ENCODE measurements at places on chromosomes 2 and 18.

- DNase-seq, result peak; percentile 5
Measured at GRCh38 chr2:188295067-188295685, 3.5 kb downstream of the GULP1 start.

DNA sequence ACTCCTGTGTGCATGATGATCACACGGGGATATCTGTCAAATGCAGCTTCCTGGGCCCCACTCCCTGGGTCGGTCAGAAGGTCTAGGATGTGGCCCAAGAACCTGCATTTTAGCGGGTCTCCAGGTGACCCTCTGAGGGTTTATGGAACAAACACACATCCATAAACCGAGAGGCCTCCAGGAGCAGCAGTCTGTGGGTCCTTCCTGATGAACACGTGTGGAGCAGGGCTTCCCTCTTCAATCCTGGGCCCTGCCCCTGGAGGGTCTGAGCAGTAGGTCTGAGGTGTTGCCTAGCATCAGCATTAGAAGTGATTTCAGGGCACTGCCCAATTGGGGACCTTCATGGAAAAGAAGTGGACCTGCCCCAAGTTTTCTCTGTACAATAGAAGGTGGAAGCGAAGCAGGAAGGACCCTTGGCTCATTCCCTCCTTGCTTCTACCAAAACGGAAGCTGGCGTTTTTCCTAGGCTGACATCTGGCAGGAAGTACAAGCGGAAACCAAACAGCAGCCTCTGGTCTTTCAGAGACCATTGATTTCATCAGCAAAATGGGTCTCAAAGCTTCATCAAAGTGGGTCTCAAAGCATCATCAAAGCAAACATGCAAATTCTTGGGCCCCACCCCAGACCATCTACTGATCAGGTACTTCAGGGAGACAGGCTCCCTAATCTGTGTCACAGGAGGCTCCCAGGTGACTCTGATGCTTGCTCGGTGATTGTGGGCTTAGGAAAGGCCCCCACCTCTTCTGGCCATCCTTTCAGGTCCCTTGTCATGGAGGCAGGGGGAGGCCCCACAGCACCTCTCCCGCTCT lies 30.7 kb downstream of the INO80C start:
- DNase-seq, result peak; percentile 37

DNA sequence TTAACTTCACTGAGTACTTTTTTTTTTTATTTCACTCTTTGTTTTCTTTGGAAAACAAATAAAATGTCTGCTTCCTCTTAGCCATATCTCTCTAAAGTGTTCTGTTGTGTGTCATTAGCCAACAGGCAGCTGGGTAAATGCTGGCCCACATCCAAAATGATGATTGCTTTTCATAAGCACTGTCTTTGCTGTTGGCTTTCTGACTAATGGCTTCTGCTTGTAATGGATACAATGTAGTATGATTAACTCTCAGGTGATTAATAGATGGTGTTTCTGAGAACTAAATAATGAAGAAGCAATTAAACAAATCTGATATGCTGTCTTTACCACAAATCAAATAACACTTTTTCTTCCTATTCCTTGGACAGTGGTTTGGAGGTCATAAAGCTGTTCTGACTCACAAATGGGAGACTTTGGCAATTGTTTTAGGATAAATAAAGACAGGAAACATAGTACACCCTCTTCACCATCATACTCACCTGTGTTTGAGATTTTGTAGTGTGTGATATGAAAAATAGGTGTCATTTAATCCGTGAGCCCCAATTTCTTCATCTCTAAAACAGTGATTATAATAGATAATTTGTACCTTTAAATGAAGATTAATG lies 888.4 kb downstream of the TSN start:
- DNase-seq, result peak; percentile 55

GRCh38 chr2:15772086-15772595 lies 168.2 kb upstream of the MYCN start:
- DNase-seq, result no peak

DNA sequence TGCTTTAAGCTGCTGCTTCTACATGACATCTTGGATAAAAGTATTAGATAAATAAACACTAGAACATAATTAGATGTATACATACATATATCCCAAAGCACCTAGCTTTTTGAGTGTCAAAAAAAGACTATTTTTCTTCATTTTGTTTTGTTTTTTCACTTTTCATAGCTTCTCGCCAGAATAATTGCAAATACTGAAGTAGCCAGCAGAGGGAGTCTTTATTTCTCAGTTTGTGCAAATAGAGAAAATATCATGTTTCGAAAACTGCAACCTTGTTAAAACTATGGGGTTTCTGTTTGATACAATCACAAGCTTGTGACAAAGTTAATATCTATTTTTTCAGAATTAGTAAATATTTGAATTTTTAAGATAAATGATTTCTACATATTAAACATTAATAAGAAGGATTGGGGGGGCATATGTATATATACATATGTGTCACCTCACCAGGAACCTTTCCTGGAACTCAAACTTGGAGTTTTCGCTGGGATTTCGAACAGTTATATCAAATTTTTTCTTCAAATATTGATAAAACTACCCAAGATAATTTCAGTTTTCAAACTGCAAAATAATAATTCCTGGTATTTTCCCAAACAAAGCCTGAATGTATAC lies 61.0 kb downstream of the GRB14 start:
- peak; percentile 62 for DNase-seq

GRCh38 chr2:182366628-182367027 lies 60.2 kb downstream of the PDE1A start:
- no peak for DNase-seq

GRCh38 chr2:11876436-11876835 lies 130.0 kb downstream of the LPIN1 start:
- DNase-seq, result no peak

DNA sequence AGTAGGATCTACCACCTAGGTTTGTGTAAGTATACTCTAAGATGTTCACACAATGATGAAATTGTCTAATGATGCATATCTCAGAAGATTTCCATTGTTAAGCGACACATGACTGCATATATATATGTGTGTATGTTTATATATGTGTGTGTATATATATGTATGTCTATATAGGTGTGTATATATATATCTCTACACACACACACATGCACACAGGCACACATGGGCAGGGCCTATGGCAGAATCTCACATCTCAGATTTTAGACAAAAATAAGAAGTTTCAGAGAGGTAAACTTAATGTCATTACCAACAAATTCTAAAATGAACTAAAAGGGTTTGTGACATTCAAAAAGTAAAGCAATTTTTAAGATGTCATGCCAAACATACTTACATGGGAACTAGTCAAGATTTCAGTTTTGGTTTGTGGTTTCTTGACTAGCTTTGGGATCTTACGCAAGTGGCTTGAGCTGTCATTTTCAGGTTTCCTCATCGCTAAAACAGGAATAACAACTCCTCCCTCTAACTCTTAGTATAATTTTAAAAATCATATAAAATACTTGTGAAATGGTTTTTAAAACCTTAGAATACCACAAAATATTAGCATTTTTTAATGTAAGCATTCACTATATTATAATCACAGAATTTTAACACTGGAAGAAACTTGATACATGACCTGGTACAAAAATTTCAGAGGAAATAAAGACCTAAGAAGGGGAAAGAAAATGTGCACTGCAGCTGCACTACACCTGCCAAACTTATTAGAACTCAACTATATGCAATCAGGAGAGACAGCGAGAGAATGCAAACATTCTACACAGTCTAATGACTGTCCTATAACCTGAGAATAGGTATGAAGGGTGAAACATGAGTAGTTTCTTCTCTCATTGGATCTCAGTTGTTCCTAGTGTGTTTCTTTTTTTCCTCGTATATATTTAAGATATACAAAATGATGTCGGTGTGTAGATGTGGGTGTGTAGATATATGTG lies 75.7 kb downstream of the TTC21B start:
- DNase-seq, result no peak

DNA sequence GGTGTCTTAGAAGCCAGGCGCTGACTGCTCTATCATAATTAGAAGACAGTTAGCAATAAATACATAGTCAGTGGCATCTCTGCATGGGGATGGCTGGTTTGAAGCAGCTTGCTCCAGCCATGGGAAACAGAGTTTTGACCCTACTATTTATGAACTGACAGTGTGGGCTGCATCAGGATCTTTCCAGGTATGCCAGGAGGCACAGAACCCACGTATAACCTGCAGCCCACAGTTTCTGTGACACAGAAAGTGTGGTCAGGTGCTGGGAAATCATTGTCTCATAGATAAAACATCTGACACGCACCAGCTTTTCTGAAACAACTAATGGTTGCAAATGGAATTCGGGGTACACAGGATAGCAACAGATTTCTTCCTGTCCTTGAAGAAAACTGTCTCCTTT lies 34.7 kb downstream of the INPP4A start:
- DNase-seq, result no peak

- DNase-seq, result no peak
Measured at GRCh38 chr2:169795181-169795580, 3.5 kb upstream of the SSB start.

DNA sequence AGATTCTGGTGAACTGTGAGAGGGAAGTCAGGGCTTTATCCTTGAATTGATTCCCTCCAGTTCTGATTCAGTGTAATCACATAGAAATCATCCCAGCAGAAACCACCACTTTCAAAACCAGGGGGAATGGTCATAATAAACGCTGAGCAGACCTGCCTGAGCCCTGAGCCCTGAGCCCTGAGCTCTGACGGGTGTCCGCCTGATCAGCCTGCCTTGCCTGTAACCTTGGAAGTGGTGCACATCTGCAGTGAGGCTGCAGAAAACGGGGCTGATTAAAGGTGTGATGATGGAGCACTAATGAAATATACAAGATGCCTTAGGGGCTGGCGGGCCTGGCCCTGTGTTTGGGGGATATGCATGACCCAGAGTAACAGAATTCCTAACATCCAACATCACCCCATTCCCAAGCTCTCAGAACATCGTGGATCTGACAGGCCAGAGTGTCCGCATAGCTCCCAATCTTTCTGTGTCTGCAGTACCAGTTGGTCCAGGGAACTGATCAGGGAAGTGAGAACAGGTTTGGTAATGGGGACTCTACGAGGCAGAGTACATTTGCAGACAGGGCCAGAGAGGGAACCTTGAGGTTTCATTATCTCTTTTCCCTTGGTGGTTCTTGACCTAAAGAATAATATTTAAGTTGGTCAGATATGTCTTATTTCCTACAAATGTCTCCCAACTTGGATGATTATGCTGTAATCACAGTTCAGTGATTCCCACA lies 37.8 kb downstream of the KCTD18 start:
- DNase-seq, result no peak

- DNase-seq, result peak; percentile 35
Measured at GRCh38 chr2:55729136-55729685, 35.6 kb upstream of the PNPT1 start.

- peak; percentile 50 for DNase-seq
Measured at GRCh38 chr2:227853204-227853629, 18.2 kb upstream of the DAW1 start.

- DNase-seq, result no peak
Measured at GRCh38 chr2:42232024-42232423, 62.9 kb downstream of the EML4 start.

- DNase-seq, result no peak
Measured at GRCh38 chr2:113133704-113134598, 6.6 kb downstream of the IL1RN start.

GRCh38 chr2:230335864-230336506 lies 9.0 kb downstream of the SP140L start:
- no peak for DNase-seq

GRCh38 chr18:10951631-10952544 lies 197.5 kb downstream of the PIEZO2 start:
- no peak for DNase-seq

DNA sequence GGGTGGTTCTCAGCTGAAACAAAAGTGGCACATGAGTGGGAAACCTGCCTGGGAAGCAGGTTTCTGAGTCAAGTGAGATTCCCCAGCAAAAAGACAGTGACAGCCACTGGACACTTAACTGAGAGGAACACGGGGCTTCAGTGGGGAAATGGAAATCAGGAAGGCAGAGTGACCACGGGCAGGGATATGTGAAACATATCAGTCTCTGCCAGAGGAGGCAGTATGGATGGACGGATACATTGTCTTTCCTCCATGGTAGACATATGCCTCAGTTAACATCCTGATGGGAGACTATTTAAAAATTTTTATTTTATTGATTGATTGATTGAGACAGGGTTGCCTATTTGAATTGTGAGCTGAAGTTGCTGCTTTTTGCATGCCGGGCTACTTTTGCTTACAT lies 292.1 kb downstream of the NBAS start:
- DNase-seq, result no peak

DNA sequence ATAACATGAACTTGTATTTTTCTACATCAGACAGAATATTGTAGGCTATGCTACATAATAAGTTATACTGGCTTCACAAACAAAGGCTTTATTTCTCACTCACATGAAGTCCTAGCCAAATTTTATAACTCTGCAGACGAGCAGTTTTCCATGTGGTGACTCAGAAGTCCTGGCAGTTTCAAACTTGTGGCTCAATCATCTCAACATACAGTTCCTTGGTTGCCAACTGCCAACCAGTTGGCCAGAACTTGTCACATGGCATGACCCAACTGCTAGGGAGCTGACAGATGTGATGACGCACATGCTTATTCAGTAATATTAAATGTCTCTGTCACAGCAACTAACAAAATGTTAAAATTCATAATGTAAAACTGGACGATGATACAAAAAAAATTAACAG lies 63.8 kb upstream of the ZC3H15 start:
- DNase-seq, result peak; percentile 77

DNA sequence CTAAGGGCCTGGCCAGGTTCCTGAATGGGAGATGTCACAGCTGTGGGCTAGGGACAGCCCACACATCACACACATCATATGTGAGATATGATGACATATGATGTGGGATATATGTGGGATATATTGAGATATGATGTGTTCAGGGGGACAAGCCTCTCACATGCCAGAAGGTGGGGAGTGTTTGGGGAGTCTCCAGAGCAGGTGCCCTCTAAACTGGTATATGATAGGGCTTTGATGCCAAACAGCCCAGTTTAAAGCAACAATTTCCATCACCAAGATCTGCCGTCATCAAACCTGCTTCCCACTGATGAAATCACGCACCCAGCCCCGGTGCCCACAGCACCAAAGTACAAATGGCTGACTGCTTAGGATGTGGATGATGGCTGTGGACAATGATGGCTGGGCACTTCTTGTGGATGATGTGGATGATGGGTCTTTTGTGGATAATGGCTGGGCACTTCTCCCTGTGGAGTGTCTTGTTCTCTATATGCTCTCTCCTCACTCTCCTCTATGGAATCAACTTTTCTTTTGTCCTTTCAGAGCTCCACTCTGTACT lies 50.9 kb downstream of the FBLN7 start:
- no peak for DNase-seq

GRCh38 chr18:44693030-44693784 lies 12.5 kb downstream of the SETBP1 start:
- no peak for DNase-seq

- DNase-seq, result peak; percentile 92
Measured at GRCh38 chr2:234974501-234975385, 22.9 kb downstream of the SH3BP4 start.

DNA sequence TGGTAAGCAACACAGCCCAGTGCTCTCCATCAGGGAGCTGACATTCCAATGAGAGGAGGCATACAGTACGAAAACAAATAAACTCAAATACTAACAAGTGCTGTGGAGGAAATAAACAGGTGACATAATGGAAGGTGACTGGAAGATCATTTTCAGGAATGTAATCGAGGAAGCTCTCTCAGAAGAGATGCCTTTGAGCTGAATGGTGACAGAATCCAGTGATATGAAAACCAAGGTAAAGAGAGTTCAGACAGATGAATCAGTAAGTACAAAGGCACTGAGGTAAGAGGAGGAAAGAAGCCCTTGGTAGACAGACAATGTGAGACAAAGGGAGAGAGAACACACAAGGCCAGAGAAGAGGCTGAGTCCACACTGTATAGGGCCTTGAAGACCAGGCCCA lies 252.1 kb downstream of the LRATD1 start:
- DNase-seq, result no peak

- DNase-seq, result no peak
Measured at GRCh38 chr18:37452015-37452414, 113.6 kb downstream of the CELF4 start.

GRCh38 chr2:72917138-72917876 lies at the start of gene EMX1:
EMX1 (plus strand) TSS chr2:72917519; CDS start chr2:72917853, 334 bp downstream.
- no peak for DNase-seq
